ENCODE measurements at places on chromosomes 5 and 9.

DNA sequence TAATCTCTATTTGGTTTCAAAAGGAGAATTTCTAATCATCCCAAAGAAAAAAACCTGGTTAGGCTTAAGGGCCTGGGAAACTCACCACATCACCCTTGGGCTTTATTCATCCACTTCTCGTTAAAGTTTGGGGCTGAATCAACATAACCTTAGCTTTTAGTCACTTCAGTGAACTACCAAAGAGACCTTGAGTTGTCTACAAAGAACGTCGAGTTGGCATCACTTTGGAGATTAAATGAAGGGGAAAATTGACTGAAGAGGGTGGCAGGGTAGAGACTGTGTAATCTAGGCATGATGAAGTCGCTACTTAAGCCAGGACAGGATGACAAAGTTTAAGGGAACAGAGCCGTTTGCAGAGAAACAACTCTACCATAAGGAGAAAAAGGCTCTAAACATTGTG is 341.4 kb downstream of the RAB3C start:
- no peak for DNase-seq

DNA sequence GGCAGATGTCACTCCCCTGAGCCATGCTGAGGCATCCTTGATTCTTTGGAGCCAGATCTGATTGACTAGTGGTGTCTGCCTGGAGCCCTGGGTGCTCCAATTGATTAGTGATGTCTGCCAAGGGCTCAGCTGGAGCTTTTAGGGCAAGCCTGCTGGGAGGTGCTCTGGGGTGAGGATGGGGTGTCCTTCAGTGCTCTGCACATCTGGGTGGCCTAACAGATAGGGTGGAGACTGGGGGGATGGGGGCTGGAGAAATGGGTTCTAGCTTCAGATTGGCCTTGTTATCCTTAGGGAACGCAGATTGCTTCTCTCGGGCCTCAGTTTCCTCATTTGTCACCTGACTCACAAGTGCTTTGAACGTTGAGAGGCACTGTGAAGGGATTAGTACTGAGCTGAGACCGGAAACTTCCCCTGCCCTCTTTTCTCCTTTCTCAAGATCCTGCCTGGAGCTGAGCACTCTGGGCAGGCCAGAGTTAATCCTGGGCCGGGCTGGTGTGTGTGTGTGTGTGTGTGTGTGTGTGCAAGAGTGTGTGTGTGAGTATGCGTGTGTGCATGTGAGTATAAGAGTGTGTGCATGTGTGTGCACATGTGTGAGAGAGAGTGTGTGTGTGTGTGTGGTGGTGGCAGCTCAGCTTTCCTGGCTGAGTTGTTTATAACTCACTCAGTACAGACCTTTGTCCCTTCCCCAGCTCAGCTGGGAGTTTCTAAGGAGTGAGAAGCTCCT is 5.6 kb upstream of the IER5L start:
- DNase-seq, result no peak

DNA sequence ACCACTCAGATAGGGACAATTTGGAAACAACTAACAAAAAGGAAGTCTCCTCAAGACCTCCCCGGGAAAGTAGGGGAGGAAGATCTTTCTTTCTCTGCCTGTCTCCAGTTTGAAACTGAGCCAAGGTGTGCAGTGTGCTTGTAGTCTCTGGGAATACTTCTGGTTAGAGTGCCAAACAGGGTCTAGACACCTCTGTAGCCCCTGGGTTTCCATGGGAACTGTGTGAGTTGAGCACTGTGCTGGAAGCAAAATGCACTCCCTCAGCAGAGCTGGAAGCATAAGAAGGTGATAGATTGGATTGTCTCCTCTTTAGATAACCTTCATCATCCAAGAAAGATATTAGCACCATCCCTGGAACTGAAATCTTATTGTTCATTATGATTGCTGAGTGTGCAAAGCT is 129.2 kb upstream of the TNPO1 start:
- no peak for DNase-seq

DNA sequence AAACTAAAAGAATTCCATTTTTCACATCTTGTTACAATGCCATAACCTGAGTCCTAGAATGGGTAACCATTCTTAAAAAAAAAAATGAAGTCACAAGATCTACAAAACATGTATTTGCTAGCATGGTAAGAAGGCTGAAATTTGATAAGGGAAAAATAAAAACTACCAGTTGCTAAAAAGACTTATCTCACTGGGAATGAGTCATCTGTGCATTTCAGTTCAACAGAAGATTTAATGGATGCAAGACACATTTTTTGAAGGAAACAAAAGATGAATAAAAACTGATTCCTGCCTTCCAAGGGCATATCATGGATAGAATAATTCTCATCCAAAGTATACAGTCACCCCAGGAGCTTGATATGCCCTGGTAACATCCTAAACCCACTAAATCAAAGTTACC is 47.2 kb downstream of the SGTB start:
- no peak for DNase-seq

GRCh38 chr9:130106860-130107233 is 53.1 kb downstream of the GPR107 start:
- no peak for DNase-seq

DNA sequence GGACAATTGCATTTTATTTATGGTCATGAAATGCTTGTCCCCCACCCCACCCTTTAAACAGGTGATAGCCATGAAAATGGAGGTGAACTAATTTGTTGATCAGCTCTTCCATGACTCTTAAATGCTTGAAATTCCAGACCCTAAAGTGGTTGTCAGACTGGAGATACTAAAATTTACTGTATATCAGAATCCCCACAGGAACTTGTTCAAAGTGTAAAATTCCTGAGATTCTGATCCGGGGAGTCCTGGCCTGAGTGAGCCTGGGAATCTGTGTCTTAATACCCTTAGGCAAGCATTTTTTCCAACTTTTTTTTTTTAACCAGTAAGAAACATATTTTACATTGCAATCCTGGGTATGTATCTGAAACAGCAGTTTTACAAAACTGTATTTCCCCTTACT is 4.7 kb downstream of the SKP2 start:
- DNase-seq, result no peak

DNA sequence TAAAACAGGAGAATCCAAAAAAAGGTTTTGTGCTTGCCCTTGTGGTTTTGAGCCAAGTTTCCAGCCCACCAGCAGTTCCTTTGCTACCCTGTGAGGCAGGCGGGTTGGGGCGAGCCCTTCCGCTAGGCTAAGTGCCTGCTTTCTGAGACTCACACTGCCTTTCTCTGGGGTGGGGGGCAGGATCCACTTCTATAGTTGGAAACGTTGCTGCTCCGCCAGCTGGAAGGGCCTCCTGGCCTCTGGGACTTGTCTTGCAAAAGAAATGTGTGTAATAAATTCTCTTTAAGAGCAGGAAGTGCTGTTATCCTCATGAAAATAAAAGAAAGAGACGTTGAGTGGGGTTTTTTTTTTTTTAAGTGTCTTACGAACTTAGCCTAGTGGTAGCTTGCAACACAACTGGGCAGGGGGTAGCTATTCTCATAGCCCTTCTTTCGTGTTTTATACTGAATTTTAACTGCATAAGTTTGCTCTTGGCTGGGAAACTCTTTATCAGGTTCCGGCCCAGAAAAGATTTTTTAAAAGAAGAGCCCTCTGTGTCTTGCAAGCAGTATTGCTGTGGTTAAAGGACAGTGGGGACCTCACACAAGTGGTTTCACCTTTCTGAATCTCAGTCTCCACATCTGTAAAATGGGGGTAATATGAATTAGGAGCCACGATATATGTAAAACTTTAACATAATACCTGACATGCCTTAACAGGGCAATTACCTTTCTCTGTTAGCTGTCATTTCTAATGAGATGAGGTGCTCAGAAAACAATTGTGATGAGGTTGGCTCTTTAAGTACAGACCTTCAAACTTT is 19.8 kb downstream of the JADE2 start:
- DNase-seq, result peak; percentile 59

DNA sequence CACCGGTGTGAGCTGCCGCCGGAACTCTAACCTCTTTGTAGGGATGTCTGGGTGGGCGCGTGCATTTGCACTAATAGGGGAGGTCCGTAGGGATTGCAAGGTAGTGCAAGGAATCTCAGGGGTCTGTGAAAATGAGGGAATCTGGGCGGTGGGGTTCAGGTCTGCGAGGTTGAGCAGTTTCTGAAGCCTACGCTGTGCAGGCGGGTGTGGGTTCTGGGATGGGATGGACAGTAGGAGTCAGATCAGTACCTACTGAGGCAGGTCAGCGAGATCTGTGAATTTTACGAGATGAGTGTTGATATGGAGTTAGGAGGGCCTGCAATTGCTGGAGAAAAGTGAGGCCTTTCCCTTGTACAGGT is 856 bp upstream of the ATOSB start:
- no peak for DNase-seq

DNA sequence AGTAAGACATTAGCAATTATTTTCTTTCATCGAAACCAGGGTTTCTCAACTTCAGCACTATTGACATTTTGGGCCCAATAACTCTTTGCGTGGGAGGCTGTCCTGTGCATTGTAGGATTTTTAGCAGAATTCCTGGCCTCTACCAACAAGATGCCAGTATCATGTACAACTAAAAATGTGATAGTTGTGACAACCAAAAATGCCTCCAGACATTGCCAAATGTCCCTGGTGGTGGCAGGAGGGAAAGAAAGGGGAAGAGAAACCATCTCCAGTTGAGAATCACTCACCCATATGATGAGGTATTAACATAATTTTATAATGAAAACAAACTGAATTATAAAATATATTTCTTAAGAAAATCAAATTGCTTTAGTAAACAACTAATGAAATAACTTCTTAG is 406.1 kb downstream of the RAB3C start:
- DNase-seq, result no peak

DNA sequence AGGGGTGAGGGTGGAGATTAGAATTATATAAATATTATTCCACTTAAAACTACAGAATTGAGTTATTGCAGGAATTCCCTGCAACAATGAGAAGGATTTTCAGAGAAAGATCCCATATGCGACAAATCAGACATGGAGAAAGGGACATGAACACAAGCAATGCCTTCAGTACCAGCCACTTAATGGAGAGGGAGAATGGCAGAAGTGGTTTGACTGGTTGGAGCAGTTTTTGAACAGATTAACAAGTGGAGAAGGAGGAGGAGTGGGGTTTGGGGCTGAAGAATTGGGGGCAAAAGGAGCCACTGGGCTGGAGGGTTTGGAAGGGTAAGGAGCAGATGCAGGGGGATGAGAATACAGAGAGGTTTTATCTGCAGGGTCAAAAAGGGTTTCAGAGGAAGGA is 620.9 kb upstream of the PTPRD start:
- DNase-seq, result no peak

DNA sequence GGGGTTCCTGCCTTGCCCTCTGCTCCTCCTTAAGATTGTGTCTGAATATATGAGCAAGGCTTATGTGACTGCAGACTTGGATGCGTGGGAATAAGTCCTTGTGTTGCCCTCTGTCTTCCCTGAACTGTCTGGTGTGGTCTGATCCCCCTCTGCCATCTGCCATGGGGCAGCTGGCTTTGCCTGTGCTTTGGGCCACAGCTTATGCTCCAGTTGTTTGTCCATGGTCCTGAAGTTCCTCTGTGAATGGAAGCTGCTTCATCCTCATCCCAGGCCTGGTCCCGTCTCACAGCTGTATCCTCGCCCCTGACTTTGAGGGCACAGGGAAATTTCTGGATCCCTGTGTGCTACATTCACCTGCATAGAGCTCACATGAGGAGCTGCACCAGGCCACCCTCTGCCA is 14.7 kb downstream of the IL31RA start:
- no peak for DNase-seq
